ENCODE measurements at places on chromosomes 1 and 21. TPM values are rescaled to one million over a fixed set of nuclear protein-coding genes. Genes with fewer than 3 reads are reported as not detected.

- DNase-seq: no peak
Observed at GRCh38 chr1:8097908-8098307, 71.8 kb upstream of the ERRFI1 start.

Gene LINGO4
- total RNA-seq: under 0.01 TPM

GRCh38 chr1:51093581-51093980, 8.4 kb upstream of the C1orf185 start:
- DNase-seq: peak; percentile 83

DNA sequence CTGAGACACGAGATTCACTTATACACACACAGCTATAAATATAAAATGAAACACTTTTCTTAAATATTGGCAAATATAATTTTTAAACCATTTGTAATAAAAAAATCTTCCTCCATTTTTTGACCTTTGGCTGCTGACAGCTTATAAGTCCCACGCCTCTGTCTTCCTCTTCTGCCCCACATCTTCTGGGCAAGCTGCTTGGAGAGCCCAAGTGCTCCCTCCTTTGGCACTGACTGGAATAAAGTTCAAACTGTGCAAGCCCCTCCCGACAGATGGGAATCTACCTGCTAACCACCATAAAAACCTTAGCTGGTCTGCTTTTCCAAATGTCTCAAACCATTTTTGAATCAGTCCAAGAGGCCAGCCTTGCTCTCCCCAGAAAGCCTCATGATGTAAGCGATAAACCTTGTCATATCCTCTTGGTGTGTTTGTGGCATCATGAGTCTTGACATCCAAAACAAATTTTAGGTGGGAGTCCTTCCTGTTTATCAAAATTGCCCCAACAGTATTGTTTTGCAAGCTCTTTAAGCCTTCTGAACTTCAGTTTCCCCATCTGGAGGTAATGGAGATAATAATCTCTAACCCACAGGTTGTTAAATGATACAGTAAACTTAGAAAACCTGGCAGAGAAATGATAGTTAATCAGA, 99.8 kb downstream of the SNX7 start:
- peak; percentile 5 for DNase-seq

GRCh38 chr1:212410231-212410820, 4.4 kb downstream of the PACC1 start:
- DNase-seq: no peak

GRCh38 chr1:75426688-75427087, 184.2 kb downstream of the SLC44A5 start:
- DNase-seq: no peak

Gene GSTM3
- total RNA-seq: 4.7 TPM

Gene S100A8
- total RNA-seq: 50.0 TPM

DNA sequence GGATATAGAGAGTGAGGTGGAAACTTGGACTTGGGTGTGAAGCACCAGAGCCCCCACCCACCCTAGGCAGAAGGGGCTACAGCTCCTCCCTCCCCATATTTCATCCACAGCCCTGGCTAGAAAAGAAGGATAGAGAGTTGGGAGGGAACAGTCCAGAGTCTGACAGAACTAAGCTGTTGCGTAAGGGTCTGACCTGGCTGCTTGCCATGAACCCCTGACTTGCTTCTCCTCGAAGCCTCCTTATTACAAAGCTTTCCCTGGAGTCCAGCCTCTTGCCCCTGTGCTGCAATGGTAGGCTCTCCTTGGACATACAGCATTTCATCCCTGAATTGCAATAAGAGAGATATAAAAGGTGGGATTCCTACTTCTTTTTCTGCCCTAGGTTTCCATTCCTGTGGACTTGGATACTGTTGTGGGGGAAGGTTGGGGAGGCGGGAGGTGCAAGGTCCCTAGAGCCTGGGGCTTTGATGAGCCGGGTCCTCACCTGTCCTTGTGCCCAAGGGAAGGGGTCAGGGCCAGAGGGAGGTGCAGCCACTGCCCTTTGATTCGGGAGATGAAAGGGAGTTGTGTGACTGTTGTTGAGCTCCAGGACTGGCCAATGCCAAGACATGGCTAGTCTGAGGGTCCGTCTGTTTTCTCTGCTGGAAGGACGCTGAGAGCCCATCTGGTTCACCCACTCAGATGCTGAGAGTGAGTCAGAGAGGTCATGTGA, 2.7 kb downstream of the RHBG start:
- peak; percentile 54 for DNase-seq

- no peak for DNase-seq
Observed at GRCh38 chr1:113870778-113871177, 734 bp downstream of the PTPN22 start.

Gene CENPS
- 9.7 TPM for total RNA-seq

Gene AMPD1
- total RNA-seq: not detected

Gene NAV1
- 1.4 TPM for total RNA-seq

DNA sequence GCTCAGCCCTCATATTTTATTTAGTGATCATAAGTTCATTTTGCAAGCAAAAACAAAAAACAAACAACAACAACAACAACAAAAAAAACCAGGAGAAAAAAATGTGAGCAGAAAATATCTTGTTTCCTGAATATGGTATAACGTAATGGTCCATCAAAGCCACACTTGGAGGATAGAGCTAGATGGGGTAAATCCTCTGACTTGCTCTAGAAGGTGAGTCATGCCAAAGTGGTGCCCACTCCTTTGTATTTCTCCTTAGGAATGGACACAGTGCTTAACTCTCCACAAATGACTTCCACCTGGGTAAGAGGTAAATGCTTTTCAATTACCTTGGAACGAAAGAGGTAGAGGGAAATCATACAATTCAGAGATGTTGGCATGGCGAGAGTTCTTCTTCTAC, 20.6 kb downstream of the PROX1 start:
- no peak for DNase-seq

DNA sequence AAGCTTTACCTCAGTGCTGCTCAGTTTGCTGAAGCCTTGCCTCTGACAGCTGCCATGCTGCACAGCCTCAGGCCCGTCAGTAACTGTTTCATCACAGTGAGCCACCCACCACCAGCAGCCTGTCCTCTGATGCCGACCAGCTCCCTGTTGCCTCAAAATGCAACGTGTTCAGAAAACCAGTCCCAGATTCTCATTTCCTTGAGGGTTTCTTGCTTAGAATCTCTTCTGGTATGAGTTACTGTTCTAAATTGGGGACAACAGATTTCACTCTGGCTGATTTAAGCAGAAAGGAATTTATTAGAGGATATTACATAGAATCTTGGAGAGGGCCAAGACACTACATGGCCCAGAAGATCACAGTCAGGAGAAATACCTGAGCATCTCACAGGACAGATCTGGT, 11.0 kb downstream of the UBL4B start:
- no peak for DNase-seq

DNA sequence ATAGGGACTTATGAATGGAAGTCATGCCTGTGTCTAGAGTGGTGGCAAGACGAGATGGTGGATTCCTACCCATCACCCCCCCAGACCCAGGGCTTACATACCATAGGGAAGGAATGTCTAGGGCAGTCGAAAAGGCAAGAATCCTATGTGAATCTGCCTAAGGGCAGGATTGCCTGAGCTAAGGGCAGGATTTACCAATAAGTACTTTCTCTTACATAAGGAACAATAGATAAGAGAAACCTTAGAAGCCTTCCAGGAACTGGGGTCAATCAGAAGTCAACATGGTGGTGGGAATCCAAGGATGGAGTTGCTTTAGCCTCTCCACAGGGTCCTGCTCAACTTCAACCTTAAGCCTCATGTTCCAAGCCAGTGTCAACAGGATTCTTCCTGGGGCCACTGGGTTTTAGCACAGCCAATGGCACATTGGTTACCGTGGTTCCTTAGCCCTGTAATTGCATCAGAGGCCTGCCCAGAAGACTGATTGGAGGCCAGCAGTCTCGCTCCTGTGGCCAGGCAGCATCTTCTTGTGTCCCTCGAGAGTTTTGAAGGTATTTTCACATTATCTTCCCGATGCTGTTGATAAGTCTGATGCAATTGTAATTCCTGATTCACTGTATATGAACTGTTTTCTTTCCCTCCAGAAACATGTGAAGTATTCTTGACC, 20.7 kb downstream of the BACE2 start:
- DNase-seq: no peak

Gene SOX13
- total RNA-seq: 8.8 TPM

DNA sequence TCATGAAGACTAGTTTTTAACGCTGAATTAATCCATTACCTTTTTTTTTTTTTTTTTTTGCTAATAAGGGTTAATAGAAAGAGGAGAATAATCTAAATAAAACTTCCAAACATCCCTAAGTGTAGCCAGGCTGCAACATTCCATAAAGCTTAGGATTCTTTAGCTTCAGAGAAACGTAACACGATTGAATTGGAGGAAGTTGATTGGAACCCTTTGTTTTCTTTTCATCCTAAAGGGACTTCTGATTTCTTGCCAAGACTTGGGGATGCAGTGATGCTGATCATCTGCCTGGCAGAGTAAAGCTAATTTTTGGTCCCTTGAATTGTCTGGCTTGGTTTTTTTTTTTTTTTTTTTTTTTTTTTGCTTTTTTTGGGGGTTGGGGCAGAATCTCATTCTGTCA, 142.9 kb downstream of the VPS13D start:
- DNase-seq: no peak

- DNase-seq: peak; percentile 60
Observed at GRCh38 chr1:119367432-119368124, 1.0 kb upstream of the HAO2 start.

DNA sequence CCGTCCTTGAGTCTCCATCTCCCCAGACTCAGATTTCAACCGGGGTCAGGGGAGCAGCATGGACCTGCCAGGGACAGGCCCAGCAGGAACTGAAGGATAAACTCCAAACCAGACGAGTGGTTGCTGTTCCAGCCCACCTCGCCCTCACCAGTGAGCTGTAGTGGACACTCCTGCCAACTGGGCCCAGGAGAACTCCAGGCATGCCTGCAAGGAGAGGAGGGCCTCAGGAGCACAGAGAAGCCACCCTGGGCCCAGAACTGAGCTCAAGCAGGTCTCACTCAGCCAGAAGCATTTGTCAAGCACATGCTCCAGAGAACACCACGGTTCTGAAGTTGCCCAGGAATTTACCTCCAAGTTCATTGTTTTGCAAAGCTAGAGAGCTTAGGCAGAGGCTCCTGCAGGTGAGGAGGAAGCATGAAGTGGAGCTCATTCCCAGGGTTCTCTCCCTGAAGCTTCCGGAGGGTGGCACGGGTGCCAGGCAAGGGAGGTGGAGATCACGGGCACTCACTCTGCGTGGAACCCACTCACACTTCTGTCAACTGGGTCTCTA, 61.0 kb downstream of the MATN1 start:
- DNase-seq: no peak

GRCh38 chr1:201026836-201027235, 3.3 kb upstream of the KIF21B start:
- no peak for DNase-seq

Gene SHISA4
- 3.9 TPM for total RNA-seq

- no peak for DNase-seq
Observed at GRCh38 chr1:94033849-94034248, 87.1 kb downstream of the ABCA4 start.

DNA sequence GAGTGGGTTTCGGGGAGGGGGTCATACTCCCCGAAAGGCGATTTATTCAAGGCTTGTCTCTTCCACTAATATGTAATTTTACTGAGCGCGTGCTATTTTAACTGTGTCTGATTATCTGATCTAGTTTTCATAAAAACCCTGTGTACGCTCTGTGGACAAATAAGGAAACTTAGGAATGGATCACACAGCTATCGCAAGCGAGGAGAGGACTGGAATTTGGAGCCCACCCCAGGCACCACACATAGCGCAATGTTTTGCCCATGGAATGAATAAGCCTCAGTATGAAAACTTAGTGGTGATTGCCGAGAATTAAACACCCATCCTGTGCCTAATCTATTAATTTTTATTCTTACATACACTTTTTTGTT, 9.8 kb upstream of the RAB42 start:
- peak; percentile 42 for DNase-seq

DNA sequence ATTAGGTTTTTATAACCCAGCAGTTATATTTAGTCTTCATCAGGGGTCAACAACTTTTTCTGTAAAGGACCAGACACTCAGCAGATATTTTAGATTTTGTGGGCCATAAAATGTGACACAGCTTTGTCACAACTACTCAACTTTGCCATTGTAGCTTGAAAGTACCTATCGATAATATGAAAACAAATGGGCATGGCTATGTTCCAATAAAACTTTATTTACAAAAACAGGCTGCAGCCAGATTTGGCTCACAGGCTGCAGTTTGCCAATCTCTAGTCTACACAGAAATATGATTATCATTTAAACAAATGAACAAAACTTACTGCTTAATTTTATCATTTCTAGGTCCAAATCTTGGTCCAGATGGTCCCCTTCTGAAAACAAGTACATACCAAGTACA, 23.0 kb downstream of the VAMP4 start:
- no peak for DNase-seq

- DNase-seq: no peak
Observed at GRCh38 chr1:244237445-244237844, 186.4 kb downstream of the ZBTB18 start.

DNA sequence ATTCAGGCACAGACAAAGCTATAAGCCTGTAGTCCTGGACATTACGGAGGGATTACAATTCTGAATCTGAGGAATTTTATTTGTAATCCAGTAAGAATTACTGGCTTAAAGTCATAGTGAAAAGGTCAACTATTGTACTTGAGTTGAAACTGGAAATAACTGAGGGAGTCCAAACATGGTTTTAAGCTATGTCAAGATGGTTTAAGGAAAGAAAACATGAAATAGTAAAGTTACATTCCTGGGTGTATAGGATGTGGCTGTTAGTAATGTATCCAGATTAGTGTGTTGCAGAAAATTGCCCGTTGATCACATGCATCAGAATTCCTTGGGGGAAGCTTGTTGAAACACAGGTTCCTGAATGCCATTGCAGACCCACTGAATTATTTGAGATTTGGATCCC, 124.8 kb upstream of the GORAB start:
- no peak for DNase-seq

Gene DNAJC28
- 1.3 TPM for total RNA-seq

- DNase-seq: no peak
Observed at GRCh38 chr1:43764581-43764980, 57.2 kb downstream of the ST3GAL3 start.

GRCh38 chr1:189851806-189852367, 625.8 kb downstream of the BRINP3 start:
- DNase-seq: no peak

Gene EVI5
- total RNA-seq: 42.2 TPM

- DNase-seq: no peak
Observed at GRCh38 chr1:36084497-36085115, 712 bp downstream of the TEKT2 start.

Measured in bronchial epithelial cell (primary cell).